Esophagus muscularis mucosa (tissue), 4 donors: ENCODE measurements at places on chromosomes 7 and 10.

- peaks cover 9% of the 10 kb centered on the region for H3K4me1 ChIP-seq
- H3K27me3 ChIP-seq = no peaks in the 10 kb centered on the region
- no peak overlapping the region for H3K4me3 ChIP-seq
- H3K36me3 ChIP-seq = no peaks in the 10 kb centered on the region
Measured at GRCh38 chr7:36690514-36691187, 33.6 kb downstream of the AOAH start.

GRCh38 chr10:116893686-116894037 lies 44.4 kb downstream of the ENO4 start:
- DNase-seq = no peak
- no peak overlapping the region for H3K4me3 ChIP-seq

GRCh38 chr7:19143881-19144574 lies 1.2 kb downstream of the FERD3L start:
- no peak for DNase-seq
- peak overlapping the region; percentile 17 for H3K4me3 ChIP-seq
- no peak overlapping the region for H3K27ac ChIP-seq
- H3K36me3 ChIP-seq = no peaks in the 10 kb centered on the region
- H3K4me1 ChIP-seq = peaks cover 8% of the 10 kb centered on the region
- no peaks in the 10 kb centered on the region for H3K27me3 ChIP-seq

- H3K4me3 ChIP-seq = no peak overlapping the region
- H3K36me3 ChIP-seq = no peaks in the 10 kb centered on the region
- no peaks in the 10 kb centered on the region for H3K27me3 ChIP-seq
- no peak for DNase-seq
- no peak overlapping the region for H3K27ac ChIP-seq
Measured at GRCh38 chr10:14047431-14047830, 283.3 kb downstream of the FRMD4A start.

DNA sequence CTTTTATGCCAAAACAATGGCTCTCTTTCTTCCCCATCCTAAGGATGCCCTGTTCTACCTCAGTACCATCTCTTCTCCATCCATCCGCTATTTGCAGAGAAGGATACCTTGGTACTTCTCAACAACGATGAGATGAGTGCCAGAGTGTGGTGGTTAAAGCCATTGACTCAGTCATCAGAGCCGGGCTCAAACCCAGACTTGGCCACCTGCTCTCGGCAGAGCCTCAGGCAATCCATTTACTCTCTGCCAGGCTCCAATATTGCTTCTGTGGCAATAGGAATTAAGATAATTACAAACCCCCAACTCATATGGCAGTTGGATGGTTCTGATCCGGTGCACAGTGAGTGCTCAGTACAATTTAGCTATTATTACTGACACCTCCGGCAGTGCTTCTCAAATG lies 121.3 kb downstream of the PRLHR start:
- no peak overlapping the region for H3K4me3 ChIP-seq
- no peak for DNase-seq
- H3K4me1 ChIP-seq = no peaks in the 10 kb centered on the region
